ENCODE measurements at places on chromosomes 1 and 21.

DNA sequence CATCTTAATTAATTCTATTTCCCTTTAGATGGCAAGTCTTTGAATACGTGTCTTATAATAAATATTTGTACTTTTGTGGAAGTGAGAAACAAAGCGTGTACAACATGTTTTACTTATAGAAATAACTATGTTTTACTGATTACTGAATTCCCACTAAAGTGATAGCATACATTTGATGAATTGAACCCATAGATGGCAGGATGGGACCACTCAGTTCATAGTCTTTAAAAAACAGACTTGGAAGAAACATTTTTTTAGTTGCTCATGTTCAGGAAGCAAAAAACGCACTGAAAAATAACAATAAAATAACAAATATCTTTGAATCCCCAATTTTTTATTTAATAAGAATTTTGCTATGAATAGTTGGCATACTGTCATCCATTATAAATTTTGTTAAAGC is 507.1 kb upstream of the ZRANB2 start:
- DNase-seq = no peak

- no peak for DNase-seq
Measured at GRCh38 chr1:20185834-20186782, at the start of the genes PLA2G2C and UBXN10. TSS of gene PLA2G2C (minus strand) at chr1:20186518. CDS start at chr1:20177363, 9,155 bp downstream. TSS of gene UBXN10 (plus strand) at chr1:20186096. CDS start at chr1:20190562, 4,466 bp downstream.

DNA sequence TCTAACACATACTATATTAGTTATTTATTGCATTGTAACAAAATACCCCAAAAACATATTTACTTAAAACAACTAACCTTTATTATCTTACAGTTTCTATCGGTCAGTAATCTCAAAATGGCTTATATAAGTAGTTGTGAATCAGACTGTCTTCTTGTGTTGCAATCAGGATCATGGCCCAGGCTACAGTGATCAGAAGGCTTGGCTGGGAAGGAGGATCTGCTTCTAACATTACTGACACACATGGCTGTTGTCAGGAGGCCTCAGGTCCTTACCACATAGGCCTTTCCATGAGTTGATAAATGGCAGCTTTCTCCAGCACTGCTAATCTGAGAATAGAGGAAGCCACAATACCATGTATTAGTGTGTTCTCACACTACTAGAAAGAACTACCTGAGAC is 33.7 kb downstream of the CFH start:
- no peak for DNase-seq

DNA sequence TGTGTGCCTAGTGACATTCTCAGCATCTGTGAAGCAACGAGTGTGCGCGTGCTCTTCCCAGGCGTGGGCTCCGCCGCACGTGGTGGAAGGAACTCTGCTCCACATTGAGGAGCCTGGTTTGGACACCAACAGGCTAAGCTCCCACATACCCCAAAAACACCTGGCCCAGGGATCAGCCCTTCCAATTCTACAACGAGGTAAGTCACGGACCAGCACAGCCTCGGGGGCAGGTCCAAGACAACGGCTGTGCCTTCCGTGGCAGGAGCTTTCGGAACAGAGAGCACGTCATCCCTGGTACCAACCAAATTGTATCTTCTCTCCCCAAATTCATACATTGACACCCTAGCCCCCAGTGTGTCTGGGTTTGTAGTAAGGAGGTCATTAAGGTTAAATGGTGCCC is 27.2 kb upstream of the PDE9A start:
- no peak for DNase-seq

- DNase-seq = no peak
Measured at GRCh38 chr1:20074725-20075171, 4.8 kb downstream of the PLA2G5 start.
